ENCODE measurements at places on chromosomes 12 and 14. TPM values are rescaled to one million over a fixed set of nuclear protein-coding genes. Genes with fewer than 3 reads are reported as not detected.

The PLCZ1 gene
- not detected for total RNA-seq

The PROX2 gene
- total RNA-seq: not detected

The ACOT4 gene
- 0.99 TPM for total RNA-seq

The FERMT2 gene
- 58.6 TPM for total RNA-seq

The SMARCC2 gene
- total RNA-seq: 45.8 TPM

The KRT77 gene
- not detected for total RNA-seq

The RFC5 gene
- 12.1 TPM for total RNA-seq

The TOGARAM1 gene
- 15.1 TPM for total RNA-seq

The ACVRL1 gene
- total RNA-seq: 393 TPM

The FOXA1 gene
- total RNA-seq: not detected

The KLHDC1 gene
- total RNA-seq: 3.8 TPM

The GLS2 gene
- total RNA-seq: 0.20 TPM

The SRRM4 gene
- total RNA-seq: not detected

Data from lung microvascular endothelial cell (primary cell).